Fibroblast of skin of abdomen (primary cell): ENCODE measurements at places on chromosomes 12 and 14.
A peak's percentile ranks its signal among the peaks of the same experiment; 100 is the strongest.

DNA sequence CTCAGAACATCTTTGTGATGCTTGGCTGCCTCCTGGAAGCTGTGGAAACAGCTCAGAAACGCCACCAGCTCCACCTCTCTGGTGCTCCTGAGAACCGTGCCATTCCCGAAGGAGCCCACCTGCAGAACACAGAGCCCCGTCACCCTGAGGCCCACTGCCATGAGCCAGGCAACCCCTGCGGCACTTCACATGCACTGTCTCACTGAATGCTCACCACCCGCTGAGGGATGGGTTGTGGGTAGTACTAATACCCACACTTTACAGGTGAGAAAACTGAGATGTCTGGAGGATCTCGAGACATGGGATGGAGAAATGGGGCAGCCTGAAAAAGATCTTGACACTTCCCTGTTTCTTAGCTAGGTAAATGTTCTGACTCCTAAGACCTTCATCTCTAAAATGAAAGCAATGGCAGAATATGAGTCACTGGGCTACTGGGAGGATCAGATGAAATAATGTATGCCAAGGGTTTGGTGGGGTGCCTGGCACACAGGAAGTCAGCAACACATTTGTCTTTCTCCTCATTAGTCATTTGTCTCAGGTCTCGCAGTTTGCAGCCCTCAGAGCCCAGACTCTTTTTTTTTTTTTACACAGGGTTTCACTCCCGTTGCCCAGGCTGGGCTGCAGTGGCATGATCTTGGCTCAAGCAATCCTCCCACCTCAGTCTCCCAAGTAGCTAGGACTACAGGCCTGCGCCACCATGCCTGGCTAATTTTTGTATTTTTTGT is 5.3 kb downstream of the OASL start:
- peak; percentile 20 for DNase-seq

- peak; percentile 50 for DNase-seq
Observed at GRCh38 chr14:68076451-68076850, 256.9 kb downstream of the RAD51B start.

DNA sequence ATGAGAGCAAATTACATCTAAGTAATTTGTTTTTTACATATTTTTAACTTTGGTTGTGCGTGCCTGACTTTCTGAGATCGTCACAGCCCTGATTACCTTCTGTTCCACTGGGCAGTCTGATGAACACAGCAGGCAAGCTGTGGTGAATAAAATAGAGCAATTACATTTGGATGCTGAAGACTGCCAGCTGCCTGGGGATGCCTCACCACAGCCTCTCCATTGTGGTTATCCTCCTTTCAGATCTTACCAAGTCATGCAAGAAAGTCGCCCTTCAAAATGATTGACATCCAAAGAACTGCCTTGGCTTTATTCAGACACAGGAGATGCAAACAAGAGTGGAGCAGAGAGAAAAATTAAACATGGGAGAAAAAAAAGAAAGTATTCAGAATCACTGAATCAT is 456.6 kb upstream of the TMPO start:
- no peak for DNase-seq

GRCh38 chr14:44945264-44945663 is 16.5 kb downstream of the KLHL28 start:
- peak; percentile 96 for DNase-seq

DNA sequence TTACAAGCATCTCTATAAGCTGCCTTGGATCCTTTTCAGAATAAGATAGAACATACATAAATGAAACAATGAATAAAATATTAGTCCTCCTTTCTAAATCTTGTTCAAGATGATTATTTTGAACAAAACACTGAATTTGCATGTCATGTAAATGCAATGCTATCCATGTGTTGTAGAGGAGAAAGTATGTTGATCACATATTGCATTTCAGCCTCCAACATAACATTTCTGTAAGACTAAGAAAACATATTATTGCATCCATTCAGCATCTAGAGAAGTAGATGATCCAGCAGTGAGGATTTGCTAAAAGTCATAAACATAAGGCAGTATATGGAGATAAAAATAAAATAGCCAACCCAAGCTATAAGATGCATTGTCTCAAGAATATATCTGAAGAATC is 172.6 kb downstream of the CPNE8 start:
- no peak for DNase-seq
